ENCODE measurements at places on chromosomes 1 and 21.

GRCh38 chr1:83856381-83856780 is 142.6 kb downstream of the TTLL7 start:
- DNase-seq: no peak

- no peak for DNase-seq
Measured at GRCh38 chr1:228799924-228800323, 64.6 kb downstream of the RHOU start.

- no peak for DNase-seq
Measured at GRCh38 chr1:17427696-17428660, 11.5 kb downstream of the RCC2 start.

DNA sequence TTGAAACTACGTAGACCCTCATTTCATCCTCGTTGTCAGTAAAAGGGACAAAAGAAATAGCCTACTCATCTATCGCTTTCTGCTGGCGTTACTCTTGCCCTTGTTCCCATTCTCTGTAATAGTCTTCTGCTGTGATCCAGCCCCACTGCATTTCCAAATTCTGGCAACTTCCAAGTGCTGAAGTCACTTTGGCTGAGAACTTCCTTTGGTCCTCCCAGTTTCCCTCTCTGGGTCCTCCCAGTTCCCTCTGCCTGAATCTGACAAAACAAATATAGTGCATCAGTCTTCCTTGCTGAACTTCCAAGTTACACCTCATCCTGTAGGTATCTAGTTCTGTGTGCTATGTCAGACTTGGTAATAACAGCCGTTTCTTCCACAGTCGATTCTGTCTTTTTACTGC is 47.0 kb upstream of the PLA2G4A start:
- DNase-seq: no peak

DNA sequence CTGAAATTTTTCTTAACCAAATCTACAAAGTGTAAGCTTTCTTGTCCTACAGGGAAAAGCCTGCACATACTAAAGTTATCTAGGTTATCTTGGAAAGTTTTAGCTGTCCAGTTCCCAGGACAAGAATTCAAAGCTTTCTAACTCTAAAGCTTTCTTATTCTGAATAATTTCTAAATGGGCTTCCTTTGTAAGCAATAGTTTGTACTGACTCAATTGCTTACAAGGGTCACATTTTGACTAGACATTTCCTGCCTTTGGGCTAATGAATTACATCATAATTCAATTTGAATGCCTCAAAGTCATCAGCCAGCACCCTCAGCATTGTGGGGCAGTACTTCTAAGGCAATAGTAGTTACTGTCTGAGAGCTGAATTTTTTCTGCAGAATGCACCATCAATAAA is 223.0 kb downstream of the LTN1 start:
- no peak for DNase-seq

DNA sequence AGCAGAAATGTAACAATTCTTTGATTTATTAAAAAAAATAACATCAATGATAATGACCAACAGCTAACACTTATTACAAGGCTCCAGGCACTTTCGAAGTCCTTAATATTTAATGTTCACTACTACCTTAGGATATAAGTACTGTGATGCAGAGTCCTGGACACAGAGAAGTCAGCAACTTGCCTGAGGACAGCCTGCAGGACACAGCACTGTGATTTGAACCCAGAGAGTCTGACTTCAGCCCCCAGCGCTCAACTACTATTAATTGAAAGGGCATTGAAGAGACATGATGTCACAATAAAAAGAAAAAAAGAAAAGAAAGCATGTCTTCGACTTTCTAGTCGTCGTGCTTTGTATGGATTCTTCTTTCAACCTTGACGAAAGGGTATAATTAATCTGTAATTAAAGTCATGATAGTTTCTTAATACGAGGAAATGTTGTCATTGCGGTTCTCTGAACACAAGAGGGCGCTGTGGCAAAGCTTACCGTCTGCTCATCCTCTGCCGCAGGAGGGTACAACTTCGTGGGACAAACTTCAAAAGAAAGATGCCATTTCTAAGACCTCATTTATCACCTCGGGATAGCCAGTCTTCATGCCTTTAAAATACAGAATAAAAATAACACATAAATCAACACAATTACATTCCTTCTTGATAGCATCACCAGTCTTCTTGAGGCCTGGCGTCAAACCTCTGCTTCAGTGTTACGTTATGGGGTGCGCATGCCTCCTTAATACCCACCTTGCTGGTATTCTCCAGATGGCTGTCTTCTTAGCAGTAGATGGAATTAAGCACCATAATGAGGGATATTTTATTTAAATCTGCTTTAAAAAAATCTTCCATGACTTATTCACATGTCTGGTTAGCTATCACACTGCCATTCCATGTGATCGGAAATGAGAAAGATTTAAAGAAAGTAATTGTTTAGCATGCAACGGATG is 240.1 kb downstream of the DISC1 start:
- DNase-seq: peak; percentile 49

DNA sequence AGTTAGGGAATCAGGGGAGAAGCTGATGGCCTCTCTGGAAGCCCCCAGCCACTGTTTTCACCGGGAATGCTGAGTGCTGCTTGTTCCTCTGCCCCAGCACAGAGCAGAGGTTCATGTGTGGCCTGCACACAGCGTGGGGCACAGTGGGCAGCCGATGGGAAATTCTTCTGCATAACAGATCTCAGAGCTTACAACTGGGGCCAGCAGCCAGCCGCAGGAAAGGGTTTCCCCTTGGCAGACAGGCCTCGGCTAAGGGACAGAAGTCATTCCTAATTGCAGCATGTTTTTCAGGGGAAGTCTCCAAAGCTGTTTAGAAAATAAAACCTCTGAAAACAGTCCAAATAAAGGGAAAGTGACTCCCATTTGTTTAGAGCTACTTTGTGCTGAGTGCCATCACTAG is 22.6 kb downstream of the HMGB4 start:
- no peak for DNase-seq

GRCh38 chr21:28928578-28929420 is 63.9 kb downstream of the LTN1 start:
- DNase-seq: no peak

DNA sequence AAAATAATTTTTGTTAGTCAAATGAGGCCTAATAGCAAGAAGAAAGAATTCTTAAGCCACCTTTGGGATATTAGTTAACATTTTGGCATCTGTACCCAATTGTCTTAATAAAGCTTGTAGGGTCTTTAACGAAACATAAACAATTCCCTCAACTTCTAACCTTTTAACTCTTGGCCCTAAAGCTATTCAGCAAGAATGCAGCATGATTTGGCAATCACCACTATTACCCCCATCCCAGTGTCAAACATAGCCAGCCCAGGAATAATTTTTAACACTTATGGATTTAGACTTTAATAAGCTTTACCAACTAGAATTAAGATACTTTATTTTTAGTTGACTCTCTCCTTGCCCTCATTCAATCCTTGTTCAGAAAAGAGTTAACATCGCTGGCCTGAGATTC is 2.5 kb upstream of the SLC16A4 start:
- DNase-seq: no peak

DNA sequence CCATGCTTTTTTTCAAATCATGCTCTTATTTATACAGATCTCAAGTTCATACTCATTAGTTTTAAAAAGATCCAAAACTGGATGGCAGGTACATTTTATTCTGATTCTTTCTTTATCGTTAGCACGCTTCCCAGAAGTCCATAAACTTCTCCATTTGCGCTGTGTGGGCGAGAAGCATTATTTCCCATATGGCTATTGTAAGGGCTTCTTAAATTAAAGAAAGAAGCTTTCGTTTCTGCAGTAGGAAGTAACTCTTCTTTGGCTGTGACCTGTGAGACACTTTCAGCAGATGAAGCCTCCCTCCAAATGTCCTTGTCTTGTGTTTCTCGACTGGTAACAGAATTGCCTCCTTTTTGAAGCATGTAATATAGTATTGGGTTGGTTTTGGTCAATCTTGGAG is 100.2 kb downstream of the NRIP1 start:
- no peak for DNase-seq

DNA sequence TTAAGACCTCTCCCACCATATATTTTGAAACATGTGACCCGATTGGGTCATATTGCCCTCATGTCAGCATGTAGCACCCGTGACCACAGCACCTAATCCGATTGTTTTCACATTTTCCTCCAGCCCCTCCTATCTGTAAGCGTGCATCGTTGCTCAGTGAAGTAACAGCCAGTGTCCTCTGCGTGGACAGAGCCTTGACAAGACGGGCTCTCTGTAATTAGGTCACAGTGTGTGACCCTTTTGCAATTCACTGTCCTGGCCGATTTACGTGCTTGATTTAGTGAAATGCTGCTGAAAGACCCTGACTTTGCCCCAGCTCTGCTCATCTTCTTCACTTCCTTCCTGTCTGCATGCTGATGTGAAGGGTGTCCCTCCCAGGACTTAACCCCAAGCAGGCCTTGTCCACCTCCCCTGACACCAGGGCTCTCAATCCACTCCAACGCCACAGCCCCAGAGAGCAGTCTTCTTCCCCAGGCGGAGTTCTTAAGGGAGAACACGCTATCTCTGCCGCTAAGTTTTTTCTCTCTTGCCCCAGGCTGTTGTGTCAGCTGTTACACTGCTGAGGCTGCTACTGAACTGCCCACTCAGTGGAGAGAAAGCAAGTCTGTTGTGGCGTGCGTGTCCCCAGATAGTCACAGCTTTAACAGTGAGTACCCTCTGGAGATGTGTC is 19.4 kb downstream of the URB2 start:
- no peak for DNase-seq

GRCh38 chr1:30084909-30085571 is 638.3 kb downstream of the MATN1 start:
- DNase-seq: no peak

DNA sequence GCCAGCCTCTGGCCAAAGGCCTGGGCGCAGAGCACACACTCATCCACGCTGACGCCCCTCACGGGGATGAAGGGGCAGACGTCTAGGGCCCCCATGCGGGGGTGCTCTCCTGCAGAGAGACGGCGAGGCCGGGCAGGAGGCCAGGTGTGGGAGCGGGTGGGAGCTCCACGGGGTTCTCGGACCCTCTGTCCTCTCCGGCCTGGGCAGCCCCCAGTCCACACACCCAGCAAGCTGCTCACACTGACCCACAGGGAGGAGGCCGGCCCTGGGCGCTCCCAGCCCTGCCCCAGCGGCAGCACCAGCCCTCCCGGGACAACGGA is 2.5 kb downstream of the FTCD start:
- DNase-seq: no peak

DNA sequence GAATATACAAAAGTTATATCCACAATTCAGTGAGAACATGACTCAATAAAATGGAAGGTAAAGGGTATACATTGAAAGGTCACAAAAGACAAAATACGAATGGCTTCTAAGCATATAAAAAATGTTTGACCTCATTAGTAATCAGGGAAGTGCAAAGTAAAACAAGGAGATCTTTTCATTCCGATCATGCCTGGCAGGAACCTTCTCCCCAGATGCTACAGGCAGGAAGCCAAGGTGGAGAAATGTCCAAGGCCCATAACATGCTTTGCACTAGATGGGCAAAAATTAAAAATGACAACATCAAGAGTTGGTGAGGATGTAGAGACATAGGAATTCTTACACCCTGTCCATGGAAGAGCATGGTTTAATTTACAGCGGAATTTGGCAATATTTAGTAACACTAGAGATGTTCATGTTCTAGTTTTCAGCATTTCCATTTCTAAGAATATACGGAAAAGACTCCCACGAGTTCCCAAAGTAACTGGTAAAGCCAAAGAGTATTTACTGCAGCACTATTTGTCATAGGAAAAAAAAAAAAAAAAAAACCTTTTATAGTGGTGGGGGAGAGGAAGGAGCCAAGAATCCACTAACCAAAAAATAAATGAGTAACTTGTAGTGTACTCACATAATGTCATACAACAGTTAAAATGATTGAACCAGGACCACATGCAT is 184.5 kb upstream of the KAZN start:
- DNase-seq: no peak

GRCh38 chr1:97044159-97044760 is 322.7 kb downstream of the PTBP2 start:
- no peak for DNase-seq

DNA sequence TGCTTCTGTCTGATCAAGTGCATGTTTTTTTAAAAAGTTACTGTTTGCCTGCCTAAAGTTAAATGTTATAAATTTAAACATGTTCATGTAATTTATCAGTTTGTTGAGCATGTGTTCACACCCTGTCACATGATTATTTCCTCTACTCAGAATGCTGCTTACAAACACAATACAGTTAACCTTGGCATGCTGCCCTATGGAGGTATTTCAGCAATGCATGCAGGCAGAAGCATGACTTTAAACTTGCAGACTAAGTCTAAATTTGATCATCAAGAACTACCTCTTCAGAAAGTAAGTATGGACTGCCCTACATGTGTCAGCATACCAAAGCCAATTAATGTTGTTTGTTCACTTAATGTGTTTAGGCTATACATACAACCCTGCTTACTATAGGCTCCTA is 161.6 kb downstream of the LRRC40 start:
- DNase-seq: no peak

- no peak for DNase-seq
Measured at GRCh38 chr1:227828786-227829185, 13.3 kb downstream of the PRSS38 start.

Measured in stimulated activated CD4-positive, alpha-beta T cell treated with anti-CD3 and anti-CD28 coated beads, Interleukin-12 subunit alpha, Interleukin-12 subunit beta, amount 100 ng/mL, for 24 hours (primary cell).